ENCODE measurements at places on chromosomes 13 and 19. TPM values are rescaled to one million over a fixed set of nuclear protein-coding genes. Genes with fewer than 3 reads are reported as not detected.

- no peak for DNase-seq
Observed at GRCh38 chr13:24694907-24695306, 14.7 kb downstream of the ATP12A start.

GRCh38 chr13:84366506-84366905 is 484.2 kb upstream of the SLITRK1 start:
- no peak for DNase-seq

DNA sequence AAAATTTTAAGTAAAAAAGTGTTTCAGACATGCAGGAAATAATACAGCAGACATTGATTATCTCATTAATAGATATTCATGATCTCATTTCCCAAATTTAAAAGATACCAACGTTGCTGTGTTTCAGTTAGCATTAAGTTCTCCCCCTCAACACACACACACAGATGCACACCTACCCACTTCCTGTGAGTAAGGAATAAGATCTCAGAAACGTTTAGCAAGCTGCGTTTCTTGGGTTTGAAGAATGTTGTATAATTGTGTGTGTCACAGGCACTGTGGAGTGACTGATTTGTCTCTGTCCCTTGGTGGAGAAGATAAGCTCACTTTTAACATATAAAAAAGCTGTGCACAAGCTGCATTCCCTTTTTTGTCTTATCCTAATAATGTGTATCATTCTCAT is 196.8 kb downstream of the PDS5B start:
- DNase-seq = no peak

Gene CYP4F2
- total RNA-seq = 2.2 TPM

GRCh38 chr19:28680111-28680510 is 532.8 kb downstream of the UQCRFS1 start:
- DNase-seq = no peak

Gene ZNF560
- not detected for total RNA-seq

Gene MBD3L3
- not detected for total RNA-seq

GRCh38 chr13:113117911-113118260 is 4.7 kb upstream of the F10 start:
- DNase-seq = no peak

Data from ureter (tissue), 1 donor.